ENCODE measurements at places on chromosomes 11 and 22.

- no peak for DNase-seq
Observed at GRCh38 chr11:109309153-109309552, 112.8 kb upstream of the C11orf87 start.

- no peak for DNase-seq
Observed at GRCh38 chr11:123392844-123393243, 37.2 kb upstream of the GRAMD1B start.

- DNase-seq = no peak
Observed at GRCh38 chr11:17707830-17708229, 11.5 kb upstream of the MYOD1 start.

- no peak for DNase-seq
Observed at GRCh38 chr11:99925968-99926367, 761.1 kb upstream of the ARHGAP42 start.

DNA sequence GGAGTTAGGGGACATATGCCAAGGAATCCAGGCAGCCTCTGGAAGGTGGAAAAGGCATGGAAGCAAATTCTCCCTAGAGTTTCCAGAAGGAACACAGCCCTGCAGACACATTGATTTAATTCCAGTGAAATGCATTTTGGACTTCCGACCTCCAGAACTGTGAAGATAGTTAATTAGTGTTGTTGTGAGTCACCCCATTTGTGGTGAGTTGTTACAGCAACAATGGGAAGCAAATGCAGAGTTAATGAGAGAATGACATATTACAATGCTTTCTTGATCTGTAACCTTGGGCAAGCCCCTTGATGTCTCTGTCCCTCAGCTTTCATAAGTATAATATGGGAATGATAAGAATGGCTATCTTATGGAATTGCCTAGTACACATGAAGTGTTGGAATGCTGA is 178.7 kb downstream of the KIRREL3 start:
- no peak for DNase-seq

- DNase-seq = no peak
Observed at GRCh38 chr22:31259798-31260473, 32.4 kb downstream of the PIK3IP1 start.

DNA sequence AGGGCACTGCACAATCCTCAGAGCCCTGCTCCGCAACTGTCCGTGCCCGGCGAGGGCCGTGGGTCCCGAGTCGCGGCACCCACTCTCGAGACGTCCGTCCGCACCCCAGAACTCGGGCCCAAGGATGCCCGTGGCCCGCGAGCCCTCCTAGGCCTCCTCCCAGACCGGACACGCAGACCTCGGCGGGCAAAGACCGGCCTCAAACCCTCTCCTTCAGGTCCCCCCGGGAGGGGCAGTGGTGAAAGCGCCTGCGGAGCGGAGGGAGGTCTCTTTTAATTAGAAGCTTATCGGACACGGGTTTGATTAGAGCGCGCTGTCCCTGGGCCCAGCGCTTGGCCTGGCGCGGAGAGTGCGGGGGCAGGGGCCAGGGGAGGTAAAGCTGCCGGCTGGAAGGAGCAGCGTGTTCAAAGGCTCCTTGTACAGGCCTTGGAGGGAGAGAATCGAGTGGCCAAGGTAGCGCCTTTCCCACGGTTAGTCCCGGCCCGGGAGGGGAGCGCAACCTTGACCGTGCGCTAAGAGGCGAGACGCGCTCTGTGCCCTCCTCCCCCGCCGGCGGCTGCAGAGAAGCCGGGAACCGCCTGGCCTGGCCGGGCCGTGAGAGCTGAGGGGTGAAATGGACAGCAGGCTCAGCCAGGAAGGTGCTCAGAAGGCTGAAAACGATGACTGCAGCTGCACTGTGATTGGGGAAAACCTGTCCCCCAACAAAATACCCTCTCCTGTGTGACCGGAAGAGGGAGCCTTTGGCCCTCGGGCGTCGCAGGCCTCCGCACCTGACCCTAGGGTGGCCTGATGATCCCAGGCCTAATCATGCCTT is 4.6 kb downstream of the WT1 start:
- DNase-seq = no peak

DNA sequence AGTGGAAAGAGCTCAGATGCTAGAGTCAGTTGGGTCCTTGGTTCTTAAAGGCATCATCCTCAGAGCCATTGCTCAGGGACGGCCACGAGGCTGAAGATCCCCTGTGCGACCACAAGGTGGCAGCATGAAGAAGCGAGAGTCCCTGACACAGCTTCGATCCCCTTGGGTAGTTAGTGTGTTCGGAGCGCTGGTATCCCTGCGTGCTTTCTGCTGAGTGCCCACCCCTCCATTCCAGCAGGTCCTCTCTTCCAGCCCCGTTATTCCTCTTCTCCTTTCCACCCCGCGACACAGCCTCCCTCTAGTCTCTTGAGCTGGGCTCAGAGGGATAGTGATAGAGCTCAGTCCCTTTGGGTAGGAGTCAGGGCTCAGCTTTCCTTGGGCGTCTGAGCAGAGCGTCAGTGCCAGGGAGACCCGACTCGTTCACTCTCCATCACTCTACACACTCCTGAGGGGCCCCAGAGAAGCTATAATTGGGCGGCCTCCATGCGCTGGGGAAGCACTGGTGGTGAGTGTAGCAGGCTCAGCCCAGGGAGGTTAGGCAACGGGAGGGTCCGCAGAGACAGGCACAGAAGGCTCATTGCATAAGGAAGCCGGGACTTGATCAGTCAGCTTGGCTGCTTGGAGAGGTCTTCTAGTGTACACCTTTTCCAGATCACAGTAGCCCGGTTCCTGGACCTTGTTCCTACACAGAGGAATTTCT is at the start of gene OR51D1:
TSS of gene OR51D1 (plus strand) at position 516 of the 700 bp plus-strand sequence. CDS start 2,314 bp downstream, outside the sequence.
- no peak for DNase-seq

GRCh38 chr11:528166-528814 is 7.1 kb downstream of the HRAS start:
- DNase-seq = no peak

DNA sequence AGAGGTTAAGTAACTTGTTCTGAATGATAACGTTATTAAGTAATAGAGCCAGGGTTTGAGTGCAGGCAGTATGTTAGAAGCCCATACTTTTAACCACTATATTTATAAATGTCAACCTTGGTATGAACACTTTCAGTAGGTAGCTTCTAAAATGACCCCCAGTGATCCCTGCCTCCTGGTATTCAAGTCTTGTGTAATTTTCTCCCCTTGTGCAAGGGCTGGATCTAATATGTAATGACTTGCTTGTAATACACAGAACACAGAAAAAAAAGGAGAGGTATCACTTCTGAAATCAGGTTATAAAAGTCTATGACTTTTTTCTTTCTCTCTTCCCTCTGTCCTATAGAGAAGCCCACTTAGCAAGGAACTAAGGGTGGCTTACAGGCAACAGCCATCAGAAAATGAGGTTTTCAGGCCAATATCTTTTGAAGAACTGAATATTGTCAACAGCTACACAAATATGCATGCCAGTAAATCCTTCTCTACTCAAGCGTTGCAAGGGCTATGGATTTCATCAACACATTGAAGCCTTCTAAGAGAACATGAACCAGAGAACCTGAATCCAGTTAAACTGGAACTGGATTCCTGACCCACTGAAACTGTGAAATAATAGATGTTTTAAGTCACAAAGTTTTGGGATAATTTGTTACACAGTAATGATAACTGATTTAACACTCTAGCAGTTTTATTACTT is 712.3 kb downstream of the METTL15 start:
- no peak for DNase-seq

GRCh38 chr22:43308836-43309235 is 34.3 kb downstream of the SCUBE1 start:
- DNase-seq = no peak

DNA sequence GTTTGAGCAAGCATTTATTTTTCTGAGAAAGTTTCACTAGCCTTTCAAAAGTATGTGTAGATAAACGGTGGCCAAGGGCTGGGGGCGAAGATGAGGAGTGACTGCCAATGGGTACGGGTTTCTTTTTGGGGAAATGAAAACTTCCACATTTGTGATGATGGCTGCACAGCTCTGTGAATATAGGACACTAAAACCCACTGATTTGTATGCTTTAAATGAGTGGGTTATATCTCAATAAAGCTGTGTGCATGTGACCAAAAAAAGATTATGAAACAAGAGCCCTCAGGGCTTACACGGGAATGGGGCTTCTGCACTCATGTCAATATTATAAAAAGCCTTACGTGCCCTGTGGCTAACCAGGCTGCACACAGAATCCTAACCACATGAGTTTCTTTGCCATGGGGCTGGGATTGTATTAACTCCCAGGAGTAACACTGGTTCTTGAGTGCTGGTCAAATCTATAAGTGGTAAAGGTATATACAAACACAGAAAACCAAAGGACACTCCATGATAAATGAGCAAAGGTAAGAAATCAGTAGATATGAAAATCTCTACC is 31.3 kb downstream of the ABCC8 start:
- no peak for DNase-seq

DNA sequence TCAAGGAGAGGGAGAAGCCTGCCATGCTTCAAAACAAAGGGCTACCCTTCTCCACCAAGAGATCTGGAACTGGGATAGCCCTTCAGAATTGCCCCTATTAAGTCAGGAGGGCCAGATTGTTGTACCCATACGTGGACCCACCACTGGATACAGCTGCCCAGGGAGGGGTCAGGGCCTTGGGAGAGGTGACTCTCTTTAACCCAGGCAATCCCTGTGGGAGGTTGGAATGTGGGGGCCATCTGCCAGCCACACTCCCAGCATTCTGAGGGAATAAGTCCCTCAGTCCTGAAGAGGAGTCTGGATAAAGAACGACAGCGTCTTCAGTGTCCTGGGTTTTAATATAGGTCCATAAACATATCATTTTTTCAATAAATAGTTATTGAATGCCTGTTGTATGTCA is 588.2 kb upstream of the TENM4 start:
- no peak for DNase-seq

DNA sequence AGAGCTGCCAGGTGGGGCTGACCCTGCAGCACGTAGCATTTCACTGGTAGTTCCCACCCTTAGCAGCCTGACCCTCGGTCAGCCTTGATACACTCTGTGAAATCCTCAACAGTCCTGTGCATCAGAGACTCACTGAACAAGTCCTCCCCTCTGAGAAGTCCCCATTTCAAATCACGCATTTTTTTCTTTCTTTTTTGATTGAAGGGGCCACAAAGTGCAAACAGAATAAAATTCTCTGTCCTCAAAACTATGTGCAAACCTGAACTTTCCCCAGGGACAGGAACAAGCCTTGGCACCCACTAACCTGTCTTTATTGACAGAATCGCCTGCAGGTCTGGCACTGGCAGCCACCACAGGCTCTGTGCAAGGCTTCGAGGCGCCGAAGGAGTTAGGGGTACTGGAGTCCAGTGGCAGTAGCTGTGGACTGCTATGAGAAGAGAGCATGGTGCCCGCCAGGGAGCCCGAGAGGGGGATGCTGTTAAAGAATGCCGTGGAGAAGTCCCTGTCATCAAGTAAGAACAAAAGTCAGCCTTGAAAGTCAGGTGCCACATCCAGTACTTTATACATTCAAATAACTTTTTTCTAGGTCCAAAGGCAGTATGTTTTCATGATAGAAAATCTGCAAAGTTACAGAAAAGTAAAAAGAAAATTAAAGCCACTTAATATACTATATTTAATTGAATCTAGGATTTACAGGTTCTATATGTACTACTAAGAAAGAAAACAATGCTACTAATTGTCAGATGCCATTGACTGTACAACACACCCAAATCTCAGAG is 53.8 kb downstream of the HIRA start:
- no peak for DNase-seq

- no peak for DNase-seq
Observed at GRCh38 chr11:85974122-85974521, 94.8 kb downstream of the PICALM start.

DNA sequence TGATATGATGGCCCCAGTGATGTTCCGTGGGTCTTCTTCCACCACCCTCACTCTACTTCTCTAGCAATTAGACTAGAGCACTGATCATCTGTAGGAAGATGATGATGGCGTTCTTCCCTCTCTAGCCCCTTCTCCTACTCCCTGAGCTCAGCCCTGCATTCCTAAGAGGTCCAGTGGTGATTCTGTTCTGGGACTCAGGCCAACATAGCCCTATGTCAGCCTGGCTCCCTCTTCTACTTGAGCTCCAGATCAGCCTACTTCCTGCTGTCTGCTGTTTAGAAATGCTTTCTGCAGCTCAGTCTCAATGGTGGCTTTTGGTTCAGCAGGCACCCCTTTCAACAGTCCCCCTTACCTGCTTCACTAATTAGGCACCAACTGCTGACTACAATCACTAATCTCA is 86.1 kb upstream of the ZBED5 start:
- no peak for DNase-seq

- DNase-seq = no peak
Observed at GRCh38 chr11:78270971-78271370, 82.3 kb downstream of the USP35 start.

GRCh38 chr11:8403310-8403709 is 139.6 kb upstream of the LMO1 start:
- DNase-seq = no peak

All from NCI-H1048 (cell line).